Mammary epithelial cell (primary cell): ENCODE measurements at places on chromosomes 2 and 18.
A peak's percentile ranks its signal among the peaks of the same experiment; 100 is the strongest.

DNA sequence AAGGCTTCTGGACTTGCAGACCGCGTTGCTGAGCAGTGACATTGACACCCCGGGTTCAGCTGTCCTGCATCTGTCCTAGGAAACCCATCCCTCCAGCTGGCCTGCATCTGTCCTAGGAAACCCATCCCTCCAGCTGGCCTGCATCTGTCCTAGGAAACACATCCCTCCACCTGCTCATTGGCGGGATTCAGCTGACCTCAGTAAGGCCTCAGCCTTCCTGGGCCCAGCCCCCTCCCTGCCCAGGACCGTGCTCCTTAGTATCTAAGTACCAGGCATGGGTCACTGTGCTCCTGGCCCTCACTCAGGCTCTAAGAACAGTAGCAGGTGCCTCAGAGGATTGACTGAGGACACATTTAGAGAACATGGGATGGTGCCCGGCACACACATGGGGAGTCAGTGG lies 1.2 kb downstream of the MLPH start:
- no peak for DNase-seq

DNA sequence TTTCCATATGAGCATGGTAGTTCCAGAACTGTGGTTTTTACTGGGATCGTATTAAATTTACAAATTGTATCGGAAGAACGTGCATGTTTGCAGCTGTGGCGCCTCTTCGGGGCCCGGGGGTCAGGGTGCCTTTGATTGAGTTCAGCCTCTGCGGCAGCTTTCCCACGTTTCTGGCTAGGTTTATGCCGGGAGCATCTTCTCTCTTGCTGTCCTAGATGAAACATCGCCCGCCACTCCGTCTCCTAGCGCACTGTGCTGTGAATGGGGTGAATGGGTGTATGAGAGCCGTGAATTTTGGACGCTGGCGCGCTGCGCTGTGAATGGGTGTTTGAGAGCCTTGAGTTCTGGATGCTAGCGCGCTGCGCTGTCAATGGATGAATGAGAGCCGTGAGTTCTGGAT lies 12.3 kb downstream of the PDCD1 start:
- DNase-seq: no peak

DNA sequence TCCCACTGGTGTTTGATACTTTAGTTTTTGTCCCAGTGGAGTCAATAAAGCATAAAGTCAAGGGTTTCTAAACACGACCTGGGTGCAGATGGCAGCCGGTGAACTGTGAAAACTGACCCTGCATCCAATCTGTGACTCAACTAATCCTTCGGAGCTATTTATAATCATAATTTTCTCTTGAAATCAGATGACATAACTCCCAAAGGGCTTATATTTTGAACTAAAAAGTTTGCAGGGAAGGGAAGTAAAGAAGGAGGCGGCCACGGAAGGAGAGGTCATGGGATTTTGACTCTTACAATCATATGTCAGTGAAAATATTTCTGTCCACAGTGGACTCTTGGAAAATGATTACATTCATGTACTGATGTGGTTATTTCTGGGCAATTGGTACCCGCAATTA lies 178.5 kb downstream of the PDE1A start:
- DNase-seq: no peak

- no peak for DNase-seq
Measured at GRCh38 chr2:105344704-105345345, 7.5 kb downstream of the C2orf49 start.

DNA sequence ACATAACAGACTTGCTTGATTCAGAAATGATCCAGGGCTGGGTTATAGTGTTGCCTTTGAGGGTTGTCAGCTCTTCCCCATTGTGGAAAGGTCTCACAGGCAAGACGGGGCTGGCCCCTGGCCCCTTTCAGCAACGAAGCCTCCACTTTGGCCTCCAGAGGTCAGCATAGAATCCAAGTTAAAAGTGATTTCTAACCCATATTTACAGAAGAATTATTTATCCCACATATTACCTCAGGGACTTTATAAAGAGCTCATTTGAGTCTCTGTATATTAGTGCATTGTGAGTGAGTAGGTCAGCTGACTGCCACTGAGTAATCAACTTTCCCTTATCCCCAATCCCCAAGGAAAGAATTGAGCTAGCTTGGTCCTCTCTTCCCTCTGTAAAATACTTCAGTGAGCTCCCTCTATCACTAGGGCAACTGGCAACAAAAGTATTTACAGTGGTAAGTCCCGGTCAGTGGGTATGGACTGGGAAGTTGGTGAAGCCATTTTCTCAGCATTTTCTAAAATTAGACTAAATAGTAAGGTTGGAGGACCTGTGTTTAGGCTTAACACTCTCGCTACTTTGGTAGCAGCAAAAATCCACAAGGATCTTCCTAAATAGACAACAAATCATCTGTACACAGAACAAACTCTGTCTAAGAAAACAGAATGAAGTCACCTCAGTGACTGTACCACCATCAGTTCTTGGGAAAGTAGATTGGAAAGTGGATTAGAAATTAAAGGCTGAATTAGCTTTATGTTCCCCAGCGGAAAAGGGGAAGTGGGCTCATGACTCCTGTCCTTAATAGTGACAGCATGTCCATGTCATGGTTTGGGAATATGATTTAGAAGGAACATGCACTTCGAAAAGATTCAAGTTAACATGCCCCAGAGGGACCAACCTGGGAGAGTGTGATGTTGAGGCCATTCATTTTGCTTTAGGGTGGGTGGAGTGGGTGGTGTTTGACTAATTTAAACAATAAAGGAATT lies 171.0 kb upstream of the SIX3 start:
- DNase-seq: no peak

DNA sequence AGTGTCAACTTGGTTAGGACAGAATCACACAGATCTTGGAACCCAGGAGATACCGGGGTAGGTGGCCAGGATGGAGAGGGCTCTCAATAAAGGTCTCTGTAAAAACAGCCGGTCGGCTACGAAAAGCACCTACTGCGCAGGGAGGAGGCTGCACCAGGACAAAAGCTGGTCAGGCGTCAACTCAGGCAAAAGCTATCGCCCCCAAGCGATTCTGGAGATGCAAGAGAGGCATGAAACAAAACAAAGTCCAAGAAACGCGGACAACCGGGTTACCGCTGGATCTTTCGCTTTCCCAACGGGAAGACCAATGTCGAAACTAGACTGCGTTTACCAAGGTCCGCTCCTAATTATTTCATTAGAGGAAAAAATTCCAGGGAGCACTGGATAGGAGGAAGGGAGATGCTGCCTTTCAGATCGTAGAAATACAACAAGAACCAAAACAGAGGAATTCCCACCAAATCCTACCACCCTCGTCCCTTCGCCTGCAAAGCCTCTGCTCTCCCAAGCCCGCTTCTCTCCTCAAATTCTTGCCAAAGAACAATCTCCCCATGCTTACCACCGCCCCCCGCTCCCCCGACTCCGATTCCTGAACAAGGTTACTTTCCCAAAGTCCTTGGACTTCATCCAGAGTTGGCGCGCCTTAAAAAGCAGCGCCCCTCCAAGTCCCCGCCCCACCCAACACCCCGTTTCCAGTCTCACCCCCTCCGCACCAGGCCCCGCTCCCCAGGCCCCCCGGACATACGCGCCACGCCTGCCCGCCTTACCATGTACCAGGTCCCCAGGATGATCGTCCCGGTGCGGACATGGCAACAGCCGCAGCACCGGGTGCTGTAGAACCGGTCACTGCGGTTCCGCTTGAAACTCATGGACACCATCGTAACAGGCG lies 539 bp downstream of the LAPTM4A start:
- DNase-seq: peak; percentile 65

DNA sequence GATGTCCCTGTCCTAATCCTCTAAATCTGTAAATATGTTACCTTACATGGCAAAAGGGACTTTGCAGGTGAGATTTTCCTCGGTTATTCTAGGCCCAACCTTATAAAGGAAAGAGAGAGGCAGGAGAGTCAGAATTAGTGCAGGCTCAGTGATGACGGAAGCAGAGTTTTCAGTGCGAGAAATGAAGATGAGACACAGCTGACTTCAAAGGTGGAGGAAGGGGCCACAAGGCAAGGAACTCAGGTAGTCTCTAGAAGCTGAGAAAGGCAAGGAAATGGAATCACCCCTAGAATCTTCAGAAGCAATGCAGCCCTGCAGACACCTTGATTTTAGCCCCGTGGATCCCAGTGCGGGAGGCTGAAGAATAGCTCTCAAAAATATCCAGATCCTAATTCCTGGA lies 7.2 kb upstream of the LCLAT1 start:
- DNase-seq: no peak

DNA sequence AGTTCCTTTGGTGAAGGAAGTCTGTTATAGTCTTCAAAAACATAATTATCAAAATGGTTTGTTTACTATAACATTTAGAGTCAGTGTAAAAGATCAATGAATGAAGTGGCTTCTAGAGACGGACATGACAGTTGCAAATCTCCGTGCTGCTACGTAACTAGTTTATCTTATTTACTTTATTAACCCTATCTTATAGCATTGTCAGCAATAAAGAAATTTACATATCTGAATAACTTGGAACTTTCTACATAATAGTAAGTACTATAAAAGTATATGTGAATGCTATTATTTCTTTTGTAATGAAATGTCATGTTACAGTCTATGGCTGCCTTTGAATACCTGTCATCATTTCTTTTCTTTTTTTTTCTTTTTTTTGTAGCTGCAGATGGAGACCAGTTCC lies 246.8 kb downstream of the PTH2R start:
- DNase-seq: no peak

DNA sequence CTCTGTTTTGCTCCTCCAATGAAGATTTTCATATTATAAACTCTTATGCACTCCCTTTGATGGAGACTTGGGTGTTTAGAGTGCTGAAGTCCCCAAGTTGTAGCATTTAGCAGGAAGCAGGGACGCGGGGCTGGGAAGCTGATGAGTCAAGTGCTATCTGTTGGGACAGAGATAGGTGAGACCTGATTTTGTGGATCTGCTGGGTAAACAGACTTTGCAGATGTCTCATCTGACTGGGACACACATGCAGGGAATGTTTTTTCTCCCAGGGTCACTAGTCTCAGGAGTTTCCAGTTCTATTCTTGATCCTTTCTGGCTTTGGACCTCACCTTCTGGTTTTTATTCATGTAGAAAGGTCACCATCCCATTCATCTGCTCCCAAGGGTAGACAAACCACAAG lies 79.7 kb upstream of the ACAA2 start:
- DNase-seq: no peak

DNA sequence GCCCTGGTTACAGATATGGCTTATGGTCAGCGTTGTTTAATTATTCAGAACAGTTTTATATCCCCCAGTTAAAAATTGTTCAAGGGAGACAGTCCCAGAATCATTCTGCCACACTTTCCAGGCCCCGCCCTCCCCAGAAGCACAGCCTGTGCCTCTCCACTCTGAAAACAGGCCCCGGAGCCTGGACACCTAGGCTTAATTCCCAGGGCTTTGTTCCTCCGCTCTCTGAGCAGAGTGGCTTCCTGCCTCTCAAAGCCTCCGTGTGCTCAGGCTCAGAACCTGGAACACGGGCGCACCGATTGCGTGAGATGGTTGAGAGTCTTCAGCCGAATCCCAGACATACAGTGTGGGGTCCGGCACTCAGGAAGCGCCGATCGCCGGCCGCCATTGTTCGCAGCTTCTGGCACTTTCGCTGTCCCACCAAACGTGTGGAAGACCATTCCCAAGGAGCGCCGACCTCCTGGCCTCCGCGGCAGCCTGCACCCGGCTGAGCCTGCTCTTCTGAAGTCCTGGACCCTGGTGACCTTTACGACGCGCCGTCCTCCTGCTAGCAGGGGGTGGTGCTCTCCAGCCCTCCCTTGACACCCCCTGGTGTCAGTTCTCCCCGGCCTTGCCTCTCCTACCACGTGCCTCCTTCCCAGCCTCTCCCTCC lies 45.6 kb downstream of the TWIST2 start:
- DNase-seq: no peak

DNA sequence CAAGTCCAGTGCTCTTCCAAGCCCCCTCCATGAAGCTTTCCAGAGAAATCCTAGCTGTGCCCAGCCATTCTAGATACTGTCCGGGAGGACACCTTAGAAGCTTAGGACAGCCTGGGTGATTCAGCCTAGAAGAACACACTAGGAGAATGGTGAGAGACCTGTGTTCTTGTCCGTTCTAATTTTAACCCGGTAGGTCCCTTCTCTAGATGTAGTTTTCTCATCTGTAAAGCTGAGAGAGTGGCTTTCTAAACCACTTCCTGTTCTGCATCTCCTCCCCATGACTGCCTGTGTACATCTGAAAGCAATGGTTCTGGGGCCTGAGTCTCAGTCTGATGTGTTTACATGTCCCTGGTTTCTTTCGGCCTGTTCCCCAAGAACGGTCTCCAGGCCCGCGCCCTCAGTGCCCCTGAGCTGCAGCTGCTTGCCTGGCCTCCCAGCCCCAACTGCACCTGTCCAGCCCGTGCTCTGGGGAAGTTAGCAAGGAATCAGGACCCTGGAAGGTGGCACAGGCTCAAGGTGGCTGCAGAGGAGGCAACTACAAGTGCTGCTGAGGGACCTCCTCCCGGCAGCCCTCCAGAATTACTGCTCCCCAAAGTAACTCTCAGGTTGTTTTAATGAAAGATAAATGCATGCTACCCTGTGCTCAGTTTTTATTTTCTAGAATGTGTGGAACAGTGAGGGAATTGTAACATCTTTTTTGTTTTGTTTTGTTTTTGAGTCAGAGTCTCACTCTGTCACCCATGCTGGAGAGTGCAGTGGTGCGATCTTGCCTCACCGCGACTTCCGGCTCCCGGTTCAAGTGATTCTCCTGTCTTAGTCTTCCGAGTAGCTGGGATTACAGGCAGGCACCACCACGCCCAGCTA lies 105.9 kb downstream of the LBH start:
- DNase-seq: no peak

GRCh38 chr2:206160125-206160806 lies 571 bp downstream of the EEF1B2 start:
- DNase-seq: no peak

GRCh38 chr18:394987-395362 lies 105.5 kb downstream of the COLEC12 start:
- DNase-seq: no peak

DNA sequence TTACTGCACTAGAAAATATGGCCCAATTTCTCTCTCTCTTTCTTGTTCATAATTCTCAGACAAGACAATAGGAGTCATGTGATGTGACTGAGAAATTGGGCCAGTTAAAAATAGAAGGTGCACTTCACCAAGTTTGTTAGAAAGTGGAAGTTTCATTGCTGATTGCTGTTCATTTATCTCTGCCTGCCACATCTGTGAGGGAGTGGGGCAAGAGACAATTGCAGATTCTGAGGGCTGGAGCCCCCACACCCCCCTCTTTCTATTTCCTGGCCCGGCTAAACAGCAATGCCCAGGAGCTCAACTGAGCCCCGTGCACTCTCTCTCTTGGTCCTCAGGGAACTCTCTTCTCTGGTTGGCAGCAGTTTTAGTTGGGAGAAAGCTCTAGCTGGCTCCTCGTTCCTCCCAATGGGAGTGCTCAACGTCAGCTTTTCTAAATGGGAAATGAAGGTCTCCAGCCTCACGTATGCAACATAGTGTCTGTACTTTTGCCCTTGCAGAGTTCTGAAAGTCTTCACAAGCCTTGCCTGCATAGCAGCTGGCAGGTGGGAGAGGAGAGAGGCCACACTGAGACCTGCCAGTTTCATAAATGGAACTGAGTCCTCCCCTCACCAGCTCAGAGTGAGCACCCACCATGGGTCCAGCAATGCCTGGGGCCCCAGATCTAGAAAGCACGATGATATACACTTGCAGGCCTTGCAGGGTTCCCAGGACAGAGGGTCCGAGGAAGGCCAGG lies 115.7 kb downstream of the MYCN start:
- no peak for DNase-seq
